ENCODE measurements at places on chromosomes 3 and 15. TPM values are rescaled to one million over a fixed set of nuclear protein-coding genes. Genes with fewer than 3 reads are reported as not detected.
A peak's percentile ranks its signal among the peaks of the same experiment; 100 is the strongest.

The ADAMTS9 gene
- total RNA-seq = 105 TPM

The APOD gene
- not detected for total RNA-seq

- DNase-seq = no peak
Measured at GRCh38 chr3:188315553-188315952, 161.6 kb downstream of the LPP start.

- DNase-seq = no peak
Measured at GRCh38 chr3:131998027-131998426, 36.8 kb downstream of the CPNE4 start.

DNA sequence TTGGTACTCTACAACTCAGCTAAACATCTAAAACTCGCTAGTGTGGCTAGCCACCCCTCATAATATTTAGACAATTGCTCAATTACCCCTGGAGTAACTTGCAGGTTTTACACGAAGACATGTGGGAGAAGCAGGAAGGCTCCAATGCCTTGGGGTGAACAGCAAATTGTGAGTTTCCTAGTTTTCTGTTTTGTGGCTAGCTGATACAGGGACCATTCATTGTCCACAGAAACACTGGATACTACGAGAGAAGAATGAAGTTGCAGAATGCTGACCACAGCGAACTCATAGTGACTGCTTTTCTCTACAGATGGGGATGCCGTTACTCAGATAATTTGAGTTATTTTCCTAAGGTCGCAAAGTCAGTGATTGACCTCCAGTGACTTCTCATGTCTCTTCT lies 212.9 kb downstream of the P3H2 start:
- no peak for DNase-seq

DNA sequence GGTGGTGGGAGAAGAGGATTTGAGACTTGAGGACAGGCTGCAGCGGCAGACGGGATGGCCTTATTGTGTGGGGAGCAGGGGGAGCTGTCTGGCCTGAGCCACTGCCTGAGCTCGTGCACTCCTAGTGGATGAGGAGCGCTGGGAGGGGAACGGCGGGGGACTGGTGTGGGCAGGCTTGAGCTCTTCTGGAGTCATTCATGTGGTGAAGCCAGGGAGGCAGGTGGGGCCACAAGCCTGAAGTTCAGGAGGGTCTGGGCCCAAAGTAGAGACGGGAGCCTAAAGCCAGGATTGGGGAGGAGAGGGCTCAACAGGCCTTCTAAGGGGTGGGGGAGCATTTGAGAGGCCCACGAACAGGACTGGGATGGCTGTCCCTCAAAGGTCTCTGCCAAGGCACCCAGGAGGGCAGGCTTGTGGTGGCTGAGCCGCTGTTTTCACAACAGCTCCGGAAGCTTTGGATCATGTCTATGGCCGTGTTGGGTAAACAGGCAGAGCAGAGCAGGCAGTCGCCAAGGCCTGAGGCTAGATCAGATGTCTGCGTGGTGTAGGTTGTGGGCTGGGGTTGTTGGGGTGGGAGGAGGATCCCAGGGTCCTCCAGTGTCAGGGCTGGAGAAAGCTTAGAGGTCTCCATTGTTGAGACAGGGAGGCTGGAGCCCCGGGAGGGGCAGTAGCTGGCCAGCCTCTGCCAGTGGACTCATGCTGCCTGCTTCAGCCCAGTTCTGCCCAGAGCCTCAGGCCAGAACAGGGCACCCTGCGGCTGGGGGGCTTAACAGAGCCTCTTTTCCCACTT lies 8.2 kb downstream of the PRKCD start:
- DNase-seq = no peak

DNA sequence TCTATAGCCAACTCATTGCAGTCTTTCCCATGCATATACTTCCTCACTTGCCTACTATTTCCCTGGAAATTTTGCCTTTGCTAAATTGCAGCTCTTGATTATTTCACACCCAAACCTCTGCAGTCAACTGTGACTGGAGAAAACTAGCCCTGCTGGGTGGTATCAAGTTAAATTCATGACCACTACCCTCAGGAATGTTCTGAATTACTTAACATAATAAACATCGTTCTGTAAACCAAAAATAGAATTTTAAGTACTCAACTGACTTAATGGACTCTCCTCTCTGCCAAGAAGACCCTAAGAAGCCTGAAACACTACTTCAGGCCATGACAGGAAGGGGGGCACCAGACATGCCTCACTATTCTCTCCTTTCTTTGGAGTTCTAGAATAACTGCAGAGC lies 1278.0 kb upstream of the GBE1 start:
- DNase-seq = no peak

The SOX14 gene
- total RNA-seq = 0.72 TPM

DNA sequence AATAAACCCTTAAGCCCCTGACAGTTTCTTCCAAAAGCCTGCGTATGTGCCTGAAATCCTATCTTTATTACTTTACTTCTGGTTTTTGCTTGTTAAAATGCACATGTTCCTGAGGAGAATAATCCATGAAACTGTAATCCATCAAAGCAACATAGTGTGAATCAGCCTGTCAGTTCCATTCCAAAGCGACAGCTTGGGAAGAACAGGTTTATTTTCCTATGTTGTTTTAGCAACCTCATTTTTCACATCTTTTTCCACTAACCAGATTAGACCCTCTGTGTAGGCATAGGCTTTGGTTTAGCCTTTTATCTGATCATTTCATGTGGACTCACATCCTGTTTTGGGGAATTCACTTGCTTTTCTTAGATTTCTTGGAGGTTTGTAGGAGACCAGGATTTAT lies 988.0 kb downstream of the SQOR start:
- peak; percentile 37 for DNase-seq

DNA sequence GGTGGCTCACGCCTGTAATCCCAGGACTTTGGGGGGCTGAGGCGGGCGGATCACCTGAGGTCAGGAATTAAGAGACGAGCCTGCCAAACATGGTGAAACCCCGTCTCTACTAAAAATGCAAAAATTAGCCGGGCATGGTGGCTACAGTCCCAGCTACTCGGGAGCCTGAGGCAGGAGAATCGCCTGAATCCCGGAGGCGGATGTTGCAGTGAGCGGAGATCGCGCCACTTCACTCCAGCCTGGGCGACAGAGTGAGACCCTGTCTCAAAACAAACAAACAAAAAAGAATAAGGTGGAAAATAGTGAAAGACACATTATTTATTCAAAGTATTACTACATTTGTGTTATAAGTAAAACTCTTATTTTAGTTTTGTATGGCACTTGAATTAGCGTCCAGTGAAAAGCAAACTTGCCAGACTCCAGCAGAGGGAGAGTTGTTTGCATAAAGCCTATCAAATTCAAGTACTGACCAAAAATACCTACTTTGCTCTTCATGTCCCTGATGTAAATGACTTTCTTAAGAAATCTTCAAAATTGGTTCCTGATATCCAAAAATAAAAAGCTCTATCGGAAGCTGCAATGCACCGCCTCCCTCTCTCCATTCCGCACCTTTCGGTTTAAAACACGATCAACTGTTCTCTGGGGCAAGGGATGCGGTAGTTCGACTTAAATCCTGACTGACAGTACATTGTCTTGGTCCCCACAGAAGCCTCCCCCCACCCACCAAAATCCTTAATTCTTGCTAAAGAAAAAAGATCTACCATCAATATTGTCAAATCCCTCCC lies 1.2 kb downstream of the TRPM7 start:
- peak; percentile 5 for DNase-seq

DNA sequence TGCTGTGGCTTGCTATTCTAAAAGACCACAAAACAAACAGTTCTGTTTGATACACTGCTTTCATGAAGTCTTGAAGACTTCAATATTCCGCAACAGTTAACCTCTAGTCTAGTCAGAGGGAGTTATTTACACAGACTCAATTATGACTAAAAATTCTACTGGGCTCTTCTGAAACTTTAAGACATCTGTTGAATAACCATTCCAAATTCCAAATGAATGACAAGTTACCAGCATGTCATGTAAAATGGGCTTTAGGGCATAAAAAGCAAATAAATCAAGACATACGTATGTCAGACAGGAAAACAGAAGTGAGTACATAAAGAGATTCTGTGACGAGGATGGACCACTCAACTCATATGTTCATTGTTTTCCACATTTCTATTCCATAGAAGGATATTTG lies 93.9 kb downstream of the PLOD2 start:
- no peak for DNase-seq

- peak; percentile 5 for DNase-seq
Measured at GRCh38 chr3:89025185-89025584, 82.2 kb upstream of the EPHA3 start.

DNA sequence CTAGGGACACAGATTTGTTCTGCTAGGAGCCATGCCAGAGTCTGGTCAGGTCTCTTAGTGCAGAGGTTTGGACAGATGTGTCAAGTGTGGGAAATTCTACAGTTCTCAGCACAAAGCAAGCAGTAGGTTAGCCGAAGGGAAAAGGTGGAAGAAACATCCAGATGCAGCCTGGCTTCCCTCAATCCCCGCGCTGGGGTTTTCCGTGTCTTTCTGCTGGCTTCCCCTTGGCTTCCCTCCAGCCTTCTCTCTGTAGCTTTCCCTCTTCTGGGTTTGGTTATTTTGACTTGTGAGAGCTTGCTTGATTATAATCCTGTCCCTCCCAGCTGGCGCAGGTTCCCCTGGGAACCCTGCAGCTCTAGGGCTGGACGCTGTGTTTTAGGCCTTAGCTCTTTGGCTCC lies 4.1 kb downstream of the TF start:
- no peak for DNase-seq

The CGNL1 gene
- total RNA-seq = 22.4 TPM

DNA sequence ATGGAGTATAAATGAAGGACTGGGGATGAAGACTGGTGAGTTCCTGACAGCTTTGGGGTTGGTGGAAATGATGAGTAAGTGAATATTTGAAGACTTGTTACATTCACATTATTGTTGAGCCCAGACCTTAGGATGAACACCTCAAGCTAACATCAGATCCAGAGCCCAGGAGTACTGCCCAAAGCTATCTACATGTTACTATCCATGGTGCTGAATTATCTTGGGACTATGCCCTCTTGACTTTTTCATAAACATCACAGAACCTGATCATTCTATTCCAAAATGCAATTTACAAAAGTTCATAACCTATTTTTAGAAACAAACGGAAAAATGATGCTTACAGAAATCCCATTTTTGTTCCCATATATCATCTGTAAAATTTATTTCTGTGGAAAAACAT lies 613.3 kb downstream of the TUSC7 start:
- peak; percentile 26 for DNase-seq

GRCh38 chr3:177563243-177563780 lies 366.0 kb upstream of the TBL1XR1 start:
- DNase-seq = no peak

DNA sequence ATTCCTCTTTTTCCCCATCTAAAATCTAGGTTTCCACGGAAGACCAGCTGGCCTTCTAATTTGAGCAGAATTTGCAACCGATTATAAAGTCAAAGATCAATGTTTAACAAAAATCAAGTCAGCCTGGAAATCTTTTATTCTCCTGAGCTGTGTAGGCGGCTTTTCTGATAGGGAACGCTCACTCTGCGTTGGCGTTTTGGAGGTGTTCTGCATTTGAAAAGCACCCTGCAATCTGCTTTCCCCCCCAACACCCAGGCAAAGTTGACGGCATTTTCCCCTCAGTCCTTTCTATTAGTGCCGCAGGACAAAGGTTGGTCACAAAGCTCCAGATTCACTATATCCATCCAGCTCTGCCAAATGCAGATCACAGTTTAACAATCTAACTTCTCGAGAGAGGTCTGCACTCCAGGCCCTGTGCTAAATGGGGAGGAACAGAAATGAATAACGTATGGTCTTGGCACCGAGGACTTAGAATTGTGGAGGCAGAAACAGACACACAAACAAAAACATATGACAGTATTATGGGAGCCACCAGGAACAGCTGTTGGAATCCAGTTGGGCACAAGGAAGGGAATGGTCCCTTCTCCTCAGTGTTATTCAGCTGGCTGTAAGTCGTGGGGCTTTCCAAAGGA lies 50.4 kb upstream of the LARS2 start:
- no peak for DNase-seq

- DNase-seq = no peak
Measured at GRCh38 chr3:124243177-124243859, 251.4 kb upstream of the ROPN1 start.

- DNase-seq = no peak
Measured at GRCh38 chr3:185555101-185555501, 2.7 kb upstream of the LIPH start.

The TMEM212 gene
- 1.7 TPM for total RNA-seq

DNA sequence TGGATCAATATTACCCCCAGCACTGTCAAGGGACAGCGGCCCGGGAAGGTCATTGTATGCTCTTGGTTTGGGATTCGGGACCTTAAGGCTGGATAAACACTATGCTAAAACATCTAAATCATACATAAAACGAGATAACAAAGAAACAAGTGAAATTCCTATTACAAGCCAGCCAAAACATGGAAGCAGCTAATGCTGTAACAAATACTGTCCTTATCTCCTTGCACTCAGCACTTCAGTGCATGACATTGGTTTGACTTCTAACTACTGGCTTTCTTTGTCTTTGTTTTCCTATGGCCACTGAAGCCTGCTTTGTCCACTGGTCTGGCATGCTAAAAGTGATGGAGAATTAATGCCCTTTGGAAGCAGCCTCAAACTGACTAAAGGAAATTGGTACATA lies 516.4 kb upstream of the DPH6 start:
- DNase-seq = no peak

The GRM7 gene
- 4.1 TPM for total RNA-seq

DNA sequence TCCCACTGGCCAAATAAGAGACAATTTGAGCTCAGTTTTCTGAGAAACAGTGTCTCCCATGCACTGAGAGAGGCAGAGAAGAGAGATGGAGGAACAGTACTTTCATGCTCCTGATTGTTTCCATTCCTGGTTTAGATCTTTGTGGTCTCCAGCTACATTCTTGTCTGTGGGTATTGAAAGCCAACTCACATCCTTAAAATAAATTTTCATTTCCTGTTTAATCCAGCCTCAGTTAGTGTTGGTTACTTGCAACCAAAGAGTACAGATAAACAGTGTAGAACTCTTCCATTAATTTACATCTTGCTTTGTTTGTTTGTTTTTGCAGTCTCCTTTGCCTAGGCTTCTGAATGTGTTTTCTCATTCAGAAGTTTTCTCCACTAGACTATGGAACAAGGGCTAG lies 123.7 kb upstream of the CLSTN2 start:
- no peak for DNase-seq

DNA sequence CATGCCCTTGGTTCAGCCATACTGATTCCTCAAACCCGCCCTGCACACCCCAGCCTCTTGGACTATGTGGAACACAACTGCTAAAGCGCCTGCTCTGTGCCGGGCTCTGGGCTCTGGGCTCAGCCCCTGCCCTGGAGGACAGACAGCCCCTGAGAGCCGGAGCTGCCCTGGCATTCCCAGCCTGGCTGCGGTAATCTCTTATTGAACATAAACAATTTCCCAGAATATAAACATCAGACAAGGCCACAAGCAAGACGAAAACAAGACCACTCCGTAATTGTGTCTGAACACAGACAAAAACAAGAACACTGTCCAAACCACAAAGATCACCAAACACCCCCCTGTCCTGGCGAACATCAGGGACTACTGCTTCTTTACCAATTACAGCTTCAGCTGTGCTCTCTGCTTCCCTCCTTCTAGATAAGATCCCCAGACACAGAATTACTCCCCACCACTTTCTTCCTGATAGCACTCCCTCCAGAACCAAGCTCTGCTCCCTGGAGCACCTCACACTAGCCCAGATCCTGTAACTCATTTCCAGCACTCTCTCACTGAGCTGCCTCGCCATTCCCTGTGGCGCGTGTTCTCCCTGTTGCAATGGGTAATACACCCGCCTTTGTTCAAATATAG lies 57.1 kb upstream of the TLE3 start:
- DNase-seq = peak; percentile 77

GRCh38 chr3:135991621-135992020 lies 26.1 kb downstream of the PPP2R3A start:
- DNase-seq = no peak

All from umbilical cord (tissue), 2 donors.